ENCODE measurements at places on chromosomes 16 and 17. TPM values are rescaled to one million over a fixed set of nuclear protein-coding genes. Genes with fewer than 3 reads are reported as not detected.

The TNFRSF13B gene
- not detected for total RNA-seq

The RAB37 gene
- not detected for total RNA-seq

The SYT17 gene
- 0.07 TPM for total RNA-seq

The CPNE7 gene
- total RNA-seq = 20.2 TPM

The ARHGAP23 gene
- total RNA-seq = 42.3 TPM

The GJC1 gene
- 42.4 TPM for total RNA-seq

The CENPV gene
- total RNA-seq = 144 TPM

- no peak for DNase-seq
These were observed 15.5 kb downstream of the HSD17B2 start for GRCh38 chr16:82050506-82050905.

GRCh38 chr16:69932228-69932627 lies 18.9 kb upstream of the CLEC18A start:
- no peak for DNase-seq

DNA sequence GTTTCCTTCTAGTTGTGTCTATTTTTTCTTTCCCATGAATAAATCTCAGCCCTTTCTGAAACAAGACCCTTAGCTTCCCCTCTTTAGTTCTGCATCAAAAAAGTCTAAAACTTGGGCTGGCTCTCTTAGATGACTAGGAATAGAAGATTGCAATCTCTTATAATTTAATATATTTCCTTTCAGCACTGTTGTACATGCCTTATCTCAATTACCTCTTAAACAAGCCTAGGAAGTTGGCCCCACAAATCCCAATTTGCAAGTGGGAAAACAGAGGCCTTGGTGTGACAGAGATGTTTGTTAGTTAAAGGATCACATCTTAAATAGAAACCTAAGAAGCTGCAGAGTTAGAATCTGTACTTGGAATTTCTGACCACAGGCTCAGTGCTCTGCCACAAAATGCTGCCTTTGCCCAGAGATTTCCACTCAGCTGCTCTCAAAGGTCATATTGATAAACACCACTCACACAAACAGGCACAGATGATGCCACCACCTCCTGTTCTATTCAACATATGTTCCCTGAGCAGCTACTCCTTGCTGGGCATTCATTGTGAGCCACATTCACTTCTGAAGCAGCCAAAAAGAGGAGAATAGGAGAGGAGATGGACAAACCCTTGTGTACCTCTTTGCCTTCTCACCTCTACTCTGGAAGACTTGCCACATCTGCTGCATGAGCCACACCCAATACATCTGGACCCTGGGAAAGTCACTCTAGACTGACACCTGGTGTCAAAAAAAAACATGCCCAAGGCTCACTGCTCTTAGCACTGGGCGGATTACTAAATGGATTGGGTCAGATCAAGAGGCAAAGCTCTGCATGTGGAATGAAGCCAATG lies 5.5 kb downstream of the CCDC182 start:
- DNase-seq = no peak

DNA sequence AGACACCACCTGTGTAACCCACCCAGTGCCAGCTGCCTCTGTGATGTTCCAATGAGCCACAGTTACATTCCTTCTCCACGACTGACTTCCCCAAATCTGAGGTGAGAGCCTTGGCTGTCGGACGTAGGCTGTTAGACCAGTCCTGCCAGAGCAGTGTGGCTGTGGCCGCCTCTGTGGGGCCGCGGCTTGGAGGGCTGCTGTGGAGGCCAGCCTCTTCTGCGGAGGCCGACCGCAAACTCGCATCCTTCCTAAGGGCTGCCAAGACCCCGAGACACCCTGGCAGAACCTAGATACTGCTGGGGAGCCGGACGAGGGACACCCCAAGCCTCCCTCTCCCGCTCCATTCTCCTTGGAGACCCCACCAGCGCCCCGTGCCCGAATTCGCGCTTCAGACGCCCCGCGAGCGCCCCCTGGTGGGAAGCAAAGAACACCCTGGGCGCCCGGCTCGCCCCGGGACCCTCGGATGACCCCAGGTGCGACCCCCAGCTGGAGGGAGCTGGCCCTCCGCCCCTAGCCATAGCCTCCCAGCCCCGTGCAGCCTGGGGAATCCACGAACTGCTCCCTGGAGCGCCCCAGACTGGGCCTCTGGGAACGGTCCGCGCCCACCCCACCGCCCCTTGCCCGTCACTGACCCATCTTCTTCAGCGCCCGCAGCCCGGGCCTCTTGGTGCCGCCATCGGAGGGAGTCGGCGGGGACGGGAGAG lies 547 bp downstream of the PLCD3 start:
- no peak for DNase-seq

- DNase-seq = peak; percentile 91
These were observed 1.9 kb upstream of the CAPN15 start for GRCh38 chr16:525520-526180.

GRCh38 chr16:86556576-86556975 lies 1.5 kb upstream of the MTHFSD start:
- DNase-seq = no peak

DNA sequence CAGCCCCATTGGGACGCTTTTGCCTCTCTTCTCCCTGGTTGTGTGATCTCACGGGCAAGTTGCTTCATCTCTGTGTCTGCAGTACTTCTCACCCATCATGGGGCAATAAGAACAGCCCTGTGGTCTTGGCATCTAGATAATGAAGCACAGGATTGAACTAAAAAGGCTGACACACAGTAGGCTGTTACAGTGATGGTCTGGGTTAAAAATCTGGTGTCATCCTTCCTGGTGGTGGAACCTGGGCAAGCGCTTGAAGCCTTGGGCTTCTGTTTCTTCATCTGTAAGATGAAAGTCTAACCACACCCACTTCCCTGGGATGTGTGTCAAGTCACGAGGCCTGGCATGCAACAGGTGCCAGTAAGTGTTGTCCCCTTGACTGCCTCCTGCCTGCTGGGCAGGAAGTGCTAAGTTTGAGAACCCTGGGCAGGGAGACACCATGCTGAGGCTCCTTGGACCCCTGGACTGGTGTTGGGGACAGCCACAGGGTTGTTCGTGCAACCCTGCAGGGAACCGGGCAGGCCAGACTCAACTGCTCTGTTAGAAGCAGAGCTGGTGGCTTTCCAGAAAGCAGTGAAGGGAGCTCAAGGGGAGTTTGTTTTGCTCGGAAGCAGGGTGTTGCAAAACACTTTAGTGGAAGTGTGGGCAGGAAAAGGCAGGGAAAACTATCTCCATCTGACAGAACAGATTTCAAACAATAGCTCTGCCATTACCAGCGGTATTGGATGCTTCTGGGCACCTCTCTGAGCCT lies 5.9 kb upstream of the MAP2K3 start:
- no peak for DNase-seq

GRCh38 chr17:36653374-36653773 lies 52.0 kb downstream of the MRM1 start:
- no peak for DNase-seq

GRCh38 chr17:1228781-1229348 lies 41.4 kb upstream of the BHLHA9 start:
- no peak for DNase-seq

- DNase-seq = no peak
These were observed 879.4 kb downstream of the CDH11 start for GRCh38 chr16:64242492-64242891.

DNA sequence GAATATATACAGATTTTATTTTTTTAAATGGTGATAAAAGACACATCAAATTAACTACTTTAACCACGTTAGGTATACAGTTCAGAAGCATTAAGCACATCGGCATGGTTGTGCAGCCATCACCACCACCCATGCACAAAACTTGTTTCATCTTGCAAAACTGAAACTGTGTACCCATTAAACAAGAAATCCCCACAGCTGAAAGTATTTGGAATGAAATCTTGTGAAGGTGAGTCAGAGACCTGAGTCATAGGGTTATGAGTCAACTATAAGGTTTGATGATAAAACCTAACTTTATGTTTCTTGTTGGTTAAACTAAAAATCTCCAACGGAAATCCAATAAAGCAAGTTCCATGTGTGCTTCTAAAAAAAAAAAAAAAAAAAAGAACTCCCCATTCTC lies 561.6 kb upstream of the PSMD7 start:
- DNase-seq = peak; percentile 76

DNA sequence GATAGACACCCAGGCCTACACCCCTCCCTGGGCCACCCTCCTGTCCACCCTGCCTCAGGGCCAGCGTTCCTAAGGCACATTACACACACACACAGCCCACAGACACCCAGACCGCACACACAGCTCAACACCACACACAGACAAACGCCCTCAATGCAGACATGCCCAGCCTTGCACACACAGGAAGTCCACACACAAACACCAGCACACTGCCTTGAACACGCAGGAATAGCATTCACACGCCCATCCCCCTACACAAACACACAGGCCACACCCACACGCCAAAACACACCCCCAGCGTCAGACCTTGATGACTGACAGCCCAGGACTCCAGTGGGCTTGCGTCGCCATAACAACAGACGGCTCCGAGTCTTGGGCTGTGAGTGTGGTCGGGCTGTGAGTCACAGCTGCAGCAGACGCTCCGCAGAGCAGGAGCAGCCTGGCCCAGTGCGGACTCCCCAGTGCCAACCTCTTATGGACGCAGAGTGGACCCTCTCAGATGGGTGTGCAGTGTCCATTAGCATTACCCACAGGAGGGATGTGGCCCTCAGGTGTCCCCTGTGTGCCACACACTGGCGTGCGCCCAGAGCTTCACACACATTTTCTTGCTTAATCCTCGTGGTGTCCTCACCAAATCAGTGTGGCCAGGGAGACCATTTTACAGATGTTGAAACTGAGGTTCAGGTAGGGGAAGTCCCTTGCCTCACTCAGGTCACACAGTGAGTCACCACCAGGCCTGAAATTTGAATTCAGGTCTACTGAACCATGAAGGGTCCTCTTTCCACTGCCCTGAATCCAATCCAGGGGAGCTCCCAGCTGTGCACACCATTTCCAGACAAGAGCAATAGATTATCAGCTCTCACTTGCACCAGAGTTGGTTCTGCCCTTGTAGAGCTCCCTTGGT lies 17.8 kb upstream of the RAI1 start:
- peak; percentile 37 for DNase-seq

GRCh38 chr16:30458561-30459394 lies 13.1 kb upstream of the SEPHS2 start:
- DNase-seq = no peak

DNA sequence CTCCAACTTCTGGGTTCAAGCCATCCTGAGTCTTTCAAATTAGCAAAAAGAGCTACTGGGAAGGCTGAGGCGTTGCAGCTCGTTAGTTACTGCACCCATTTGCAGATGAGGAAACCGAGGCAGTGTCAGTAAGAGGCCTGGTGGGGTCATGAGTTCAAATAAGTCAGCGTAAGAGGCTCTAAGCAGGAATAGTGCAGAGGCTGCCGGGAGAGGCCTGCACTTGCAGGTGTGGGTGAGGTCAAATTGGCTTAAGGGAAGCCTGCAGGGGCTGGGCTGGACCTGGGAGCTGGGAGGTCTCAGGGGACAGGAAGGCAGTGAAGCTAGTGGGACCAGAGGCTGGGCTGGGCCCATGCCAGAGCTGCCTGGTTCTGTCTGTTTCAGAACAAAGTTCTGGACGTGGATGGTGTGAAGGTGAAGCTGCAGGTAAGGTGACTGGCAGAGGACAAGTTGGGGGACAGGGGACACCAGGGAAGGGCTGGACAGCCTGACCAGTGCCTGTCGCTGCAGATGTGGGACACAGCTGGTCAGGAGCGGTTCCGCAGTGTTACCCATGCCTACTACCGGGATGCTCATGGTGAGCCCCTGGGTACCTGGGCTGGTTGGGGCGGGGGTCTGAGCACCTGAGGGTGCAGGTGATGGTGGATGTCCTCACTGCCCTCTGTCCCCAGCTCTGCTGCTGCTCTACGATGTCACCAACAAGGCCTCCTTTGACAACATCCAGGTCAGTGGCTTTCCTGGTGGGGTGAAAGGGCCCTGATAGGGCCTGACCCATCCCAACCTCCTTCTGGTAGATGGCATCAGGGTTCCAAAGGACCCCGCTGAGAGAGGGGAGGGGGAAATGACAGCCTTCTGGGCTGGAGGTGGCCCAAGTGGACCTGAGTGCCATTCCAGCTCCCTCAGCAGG lies 3.0 kb downstream of the RAB26 start:
- no peak for DNase-seq

GRCh38 chr16:79777679-79778078 lies 177.1 kb upstream of the MAF start:
- DNase-seq = no peak

GRCh38 chr16:7422036-7422888 lies 89.6 kb downstream of the RBFOX1 start:
- DNase-seq = no peak

DNA sequence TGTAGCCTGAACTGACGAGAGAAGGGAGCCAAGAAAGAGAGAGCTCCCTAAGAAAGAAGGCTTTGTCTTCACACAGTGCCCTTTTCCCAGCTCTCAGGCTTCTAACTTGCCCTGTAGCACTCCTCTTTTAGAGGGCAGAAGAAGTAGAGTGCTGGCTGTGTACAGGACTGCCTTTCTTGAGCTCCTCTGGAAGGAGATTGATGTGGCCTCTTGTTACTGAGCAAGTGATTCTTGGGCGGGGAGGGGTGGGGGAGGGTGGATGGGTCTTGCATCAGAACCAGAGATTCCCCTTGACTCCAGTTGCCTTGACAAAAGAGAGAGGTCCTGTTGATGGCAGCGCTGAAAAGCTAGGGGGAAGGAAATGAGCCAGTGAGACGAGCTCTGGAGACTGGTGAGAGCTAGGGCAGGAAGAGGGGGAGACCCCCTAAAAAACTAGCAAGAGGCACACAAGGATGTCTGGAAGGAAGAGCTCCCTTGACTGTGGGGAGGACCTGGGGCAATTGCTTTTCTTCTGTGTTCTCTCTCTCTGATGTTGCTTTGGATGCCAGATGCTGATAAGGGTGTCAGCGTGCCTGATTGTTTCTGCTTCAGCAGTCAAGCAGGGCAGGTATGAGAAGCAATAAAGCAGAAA lies 18.4 kb downstream of the GPR179 start:
- no peak for DNase-seq

GRCh38 chr16:84193480-84193879 lies 2.5 kb downstream of the ADAD2 start:
- DNase-seq = no peak

DNA sequence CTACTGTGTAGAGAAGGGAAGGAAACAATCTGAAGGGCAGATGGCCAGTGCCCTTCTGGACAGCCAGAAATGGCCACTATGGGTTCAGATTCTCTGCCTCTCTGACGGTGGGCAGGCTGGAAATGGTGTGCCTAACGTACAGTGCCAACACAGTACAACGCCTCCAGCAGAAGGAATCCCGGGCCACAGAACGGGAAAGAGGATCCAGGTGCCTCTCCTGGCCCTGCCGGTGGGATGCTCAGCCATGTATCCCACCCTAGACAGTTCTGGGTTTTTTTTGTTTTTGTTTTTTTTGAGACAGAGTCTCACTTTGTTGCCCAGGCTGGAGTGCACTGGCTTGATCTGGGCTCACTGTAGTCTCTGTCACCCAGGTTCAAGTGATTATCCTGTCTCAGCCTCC lies 71.5 kb downstream of the SLC5A11 start:
- no peak for DNase-seq

Data from epithelial cell of proximal tubule (primary cell).